Suppressor macrophage treated with lipopolysaccharide for 4 hours (primary cell): ENCODE measurements at places on chromosomes 12 and 14.

DNA sequence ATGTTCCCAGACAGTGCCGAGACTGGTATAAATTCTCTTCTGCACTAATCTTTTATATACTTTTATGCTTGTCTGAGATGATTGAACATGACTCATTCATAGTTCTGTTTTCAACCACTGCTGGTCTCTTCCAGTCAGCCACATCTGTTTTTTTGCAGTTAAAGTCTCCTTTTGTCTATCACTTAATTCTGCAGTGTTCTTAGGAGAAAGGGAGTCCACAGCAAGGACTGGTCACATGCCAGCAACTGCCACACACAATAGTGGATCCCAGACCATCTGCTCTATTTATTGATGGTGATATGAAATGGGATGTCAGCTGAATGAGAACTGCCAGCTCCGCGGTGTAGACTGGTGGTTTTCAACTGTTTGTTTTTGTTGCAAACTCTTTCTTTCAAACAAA is 379.8 kb downstream of the MED13L start:
- no peak for DNase-seq

DNA sequence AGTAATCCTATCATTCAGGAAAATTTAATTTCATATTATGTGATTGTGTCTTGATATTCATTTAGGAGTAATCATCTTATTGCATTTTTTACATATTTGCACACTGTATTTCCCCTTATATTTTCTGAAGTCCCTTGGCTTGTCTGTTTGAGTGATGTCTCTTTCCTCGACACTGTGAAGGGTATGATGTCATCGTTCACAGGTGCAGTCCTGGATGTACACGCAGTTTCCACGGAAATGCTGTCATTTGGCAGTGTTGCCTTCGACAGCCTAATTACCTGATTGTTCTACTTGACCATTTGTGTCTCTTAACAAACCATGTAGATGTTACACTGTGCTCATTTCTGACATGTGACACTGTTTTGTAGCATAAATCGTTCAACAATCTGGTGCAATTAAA is 1277.0 kb downstream of the TMEM121 start:
- DNase-seq = no peak

GRCh38 chr12:111178181-111179081 is 190.5 kb downstream of the PHETA1 start:
- no peak for DNase-seq

GRCh38 chr14:30607156-30607780 is 14.9 kb upstream of the SCFD1 start:
- no peak for DNase-seq
